Fibroblast of upper back skin (primary cell): ENCODE measurements at places on chromosomes 4 and X.

GRCh38 chrX:32842053-32842452 lies 369.3 kb downstream of the DMD start:
- DNase-seq: no peak

DNA sequence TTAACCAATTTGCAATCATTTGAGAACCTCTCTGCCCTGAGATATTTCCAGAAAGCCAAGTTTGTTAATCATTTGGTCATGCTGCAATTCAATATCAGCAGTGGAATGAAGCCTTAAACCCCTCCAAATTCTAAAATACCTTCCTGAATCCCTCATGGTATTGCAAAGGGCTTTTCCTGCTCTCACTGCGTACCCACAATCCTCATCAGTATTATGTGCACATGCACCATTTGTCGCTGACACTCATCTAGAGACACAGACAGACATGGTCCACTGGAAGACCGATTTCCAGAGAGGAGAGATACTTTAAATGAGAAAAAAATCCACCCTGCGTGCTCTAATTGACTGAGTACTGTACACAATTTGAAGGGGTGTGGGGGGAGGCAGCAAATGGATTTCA lies 104.4 kb downstream of the GPC3 start:
- no peak for DNase-seq

- DNase-seq: no peak
Observed at GRCh38 chr4:141860974-141861373, 224.6 kb downstream of the IL15 start.

- DNase-seq: peak; percentile 12
Observed at GRCh38 chr4:86181585-86181984, 178.3 kb downstream of the MAPK10 start.

DNA sequence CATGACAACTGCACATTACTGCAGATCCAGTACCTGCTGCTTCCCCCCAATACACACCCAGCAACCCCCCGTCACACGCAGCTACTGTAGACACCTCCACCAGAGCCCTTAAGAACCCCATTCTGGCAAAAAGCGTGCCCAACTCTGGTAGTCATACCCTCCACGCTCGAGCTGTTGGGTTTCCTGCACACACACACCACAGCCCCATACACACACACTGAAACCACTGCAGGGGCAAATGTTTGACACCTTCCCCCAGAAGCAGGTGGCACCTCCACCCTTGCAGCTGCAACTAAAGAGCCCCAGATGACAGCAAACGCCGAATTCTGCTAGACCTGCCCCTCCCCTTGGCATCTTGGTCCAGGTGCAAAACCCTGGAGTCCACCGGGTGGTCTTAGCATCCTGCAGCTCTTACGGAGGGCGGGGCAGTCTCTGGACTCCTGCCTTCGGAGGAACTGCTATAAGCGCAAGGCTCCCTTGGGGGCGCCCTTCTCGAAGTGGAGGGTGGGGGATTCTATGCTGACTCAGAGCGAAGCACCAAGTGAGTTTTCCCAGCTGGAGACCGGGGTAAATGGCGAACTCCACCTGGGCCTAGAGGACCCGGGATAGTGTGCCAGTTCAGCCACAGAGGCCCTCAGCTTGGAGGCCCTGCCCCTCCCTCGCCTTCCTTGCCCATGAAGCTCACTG lies 1.5 kb downstream of the FRMPD3 start:
- DNase-seq: peak; percentile 6

- no peak for DNase-seq
Observed at GRCh38 chr4:166658585-166658984, 575.7 kb downstream of the SPOCK3 start.

DNA sequence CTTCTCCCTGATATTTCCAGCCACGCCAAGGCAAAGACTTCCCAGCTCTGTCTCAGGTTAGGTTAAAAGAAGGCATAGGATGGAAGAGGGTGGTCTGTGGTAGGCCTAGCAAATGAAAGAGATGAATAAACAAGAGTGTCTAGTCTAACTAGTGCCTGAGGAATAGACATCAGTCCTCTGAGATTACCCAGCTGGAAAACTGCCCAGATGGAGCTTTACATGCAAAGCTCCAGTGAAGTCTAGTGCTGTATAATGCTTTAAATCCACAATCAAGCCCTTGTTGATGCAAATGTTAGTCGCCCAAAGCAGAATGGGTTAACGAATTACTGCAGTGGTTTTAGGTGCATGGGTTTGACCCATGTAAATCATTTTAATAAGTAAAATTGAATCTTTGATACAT lies 24.8 kb upstream of the GUCY1B1 start:
- peak; percentile 57 for DNase-seq

GRCh38 chr4:8776366-8776765 lies 95.3 kb downstream of the HMX1 start:
- no peak for DNase-seq

- DNase-seq: no peak
Observed at GRCh38 chr4:1398681-1399507, 7.3 kb downstream of the NKX1-1 start.

GRCh38 chrX:25534091-25534490 lies 518.3 kb upstream of the ARX start:
- no peak for DNase-seq

GRCh38 chr4:152458801-152459302 lies 77.0 kb downstream of the FBXW7 start:
- DNase-seq: no peak

- peak; percentile 1 for DNase-seq
Observed at GRCh38 chrX:131322651-131323050, 33.5 kb upstream of the IGSF1 start.

GRCh38 chr4:88697588-88698329 lies at the start of gene NAP1L5:
NAP1L5 (minus strand) TSS chr4:88697829; CDS start chr4:88697754, 75 bp downstream.
- peak; percentile 65 for DNase-seq

GRCh38 chr4:6955261-6955911 lies 45.8 kb downstream of the TBC1D14 start:
- DNase-seq: no peak

DNA sequence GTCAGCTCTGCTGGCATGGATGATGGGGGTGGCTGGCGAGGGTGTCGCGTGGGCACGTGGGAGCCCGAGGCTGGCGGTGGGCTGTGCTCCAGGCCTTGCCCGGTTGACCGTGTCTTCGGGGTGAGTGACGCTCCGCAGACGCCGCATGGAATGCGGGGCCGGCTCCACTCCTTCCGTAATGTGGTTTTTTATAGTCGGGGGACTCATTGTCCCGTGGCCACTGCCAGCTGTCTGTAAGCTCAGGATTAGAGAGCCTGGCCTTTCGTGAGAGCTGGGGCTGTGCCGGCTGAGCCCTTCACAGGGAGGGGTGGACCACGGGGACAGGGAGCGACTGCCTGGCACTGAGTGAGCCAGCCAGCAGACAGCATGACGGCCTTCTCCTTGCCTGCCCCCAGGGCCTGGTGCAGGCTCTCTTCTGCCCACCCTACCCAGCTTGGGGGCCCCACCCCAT lies 20.4 kb downstream of the DOK7 start:
- DNase-seq: no peak

- DNase-seq: peak; percentile 69
Observed at GRCh38 chr4:94412658-94413038, 39.1 kb upstream of the PDLIM5 start.

GRCh38 chr4:142351958-142352357 lies 494.1 kb downstream of the INPP4B start:
- DNase-seq: no peak

DNA sequence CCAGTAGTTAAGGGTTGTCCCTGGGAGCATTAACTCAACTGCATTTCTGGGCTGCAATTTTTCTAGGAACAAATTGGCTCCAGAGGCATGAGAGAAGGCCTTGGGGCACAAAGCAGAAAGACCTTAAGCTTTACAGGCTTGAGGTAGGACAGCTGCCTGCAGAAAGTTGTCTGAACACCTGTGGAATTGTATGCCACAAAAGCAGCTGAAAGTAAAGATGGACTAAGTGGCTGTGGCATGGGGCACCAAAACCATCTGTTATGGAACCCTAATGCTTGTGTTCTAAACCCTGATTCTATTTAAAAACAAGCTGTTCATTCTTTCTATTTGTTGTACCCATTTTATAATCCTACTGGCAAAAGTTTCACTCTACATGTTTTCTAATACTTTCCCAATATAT lies 515.2 kb downstream of the GLUD2 start:
- no peak for DNase-seq

GRCh38 chrX:97705936-97706335 lies 822.2 kb downstream of the RPA4 start:
- DNase-seq: peak; percentile 6

DNA sequence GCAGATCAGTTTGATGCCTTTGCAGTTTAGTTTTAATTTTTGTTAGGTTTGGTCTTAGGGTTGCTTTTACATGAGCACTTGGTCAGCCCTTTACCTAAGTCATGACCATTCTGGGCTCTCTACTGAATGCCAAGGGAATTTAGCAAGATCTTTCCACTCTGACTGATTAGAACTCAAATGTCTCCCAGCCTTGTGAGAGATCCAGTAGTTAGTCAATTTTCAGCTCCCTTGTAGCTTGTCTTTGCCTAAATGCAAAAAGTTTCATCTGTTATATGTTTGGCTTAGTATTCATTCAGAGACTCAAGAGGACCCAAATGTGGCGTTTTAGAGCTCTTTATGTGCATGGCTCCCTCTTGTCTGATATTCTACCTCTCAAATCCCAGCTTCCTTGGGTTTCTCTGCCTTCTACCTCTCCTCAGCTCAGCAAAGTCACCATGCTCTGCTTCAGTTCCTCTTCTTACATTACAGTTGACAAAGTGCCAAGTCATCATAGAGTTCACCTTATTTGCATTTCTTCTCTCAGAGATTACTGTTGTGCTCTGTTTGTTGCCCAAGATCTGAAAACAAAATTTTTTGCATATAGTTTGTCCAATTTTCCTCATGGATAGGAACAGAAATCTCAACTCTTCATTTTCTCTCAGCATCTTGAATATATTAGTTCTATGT lies 17.5 kb upstream of the JAKMIP1 start:
- DNase-seq: no peak

DNA sequence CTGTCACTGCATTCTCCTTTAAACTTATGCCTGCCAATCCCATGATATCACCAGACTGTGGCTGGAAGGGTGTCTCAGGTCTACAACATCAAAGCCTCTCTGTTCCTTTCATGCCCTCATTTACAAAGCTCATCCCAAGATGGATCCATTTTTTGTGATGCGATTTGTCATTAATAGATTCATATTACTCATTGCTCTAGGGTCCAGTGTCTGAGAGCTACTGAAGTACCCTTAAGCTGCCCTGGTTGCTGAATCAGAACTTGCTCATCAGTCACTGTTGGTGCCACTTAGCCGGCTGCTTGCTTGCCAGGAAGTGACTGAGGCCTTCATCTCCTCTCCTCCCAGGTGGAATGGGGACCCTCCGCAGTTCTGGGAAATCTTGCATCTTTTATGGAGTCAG lies 395.5 kb upstream of the BOD1L1 start:
- peak; percentile 5 for DNase-seq

- no peak for DNase-seq
Observed at GRCh38 chrX:3589474-3589873, 124.0 kb downstream of the PRKX start.

GRCh38 chrX:2526390-2526789 lies 25.6 kb upstream of the DHRSX start:
- DNase-seq: no peak

- DNase-seq: peak; percentile 78
Observed at GRCh38 chrX:31572360-31572759, 500.5 kb upstream of the FTHL17 start.

GRCh38 chr4:30833206-30833605 lies 113.0 kb downstream of the PCDH7 start:
- no peak for DNase-seq
